ENCODE measurements at places on chromosomes 5 and 9.

- no peak for DNase-seq
- H3K27ac ChIP-seq = no peak overlapping the region
- no peak overlapping the region for H3K4me3 ChIP-seq
- H3K27me3 ChIP-seq = no peaks in the 10 kb centered on the region
- H3K4me1 ChIP-seq = no peaks in the 10 kb centered on the region
Observed at GRCh38 chr5:17897776-17898175, 263.5 kb downstream of the TAF11L14 start.

DNA sequence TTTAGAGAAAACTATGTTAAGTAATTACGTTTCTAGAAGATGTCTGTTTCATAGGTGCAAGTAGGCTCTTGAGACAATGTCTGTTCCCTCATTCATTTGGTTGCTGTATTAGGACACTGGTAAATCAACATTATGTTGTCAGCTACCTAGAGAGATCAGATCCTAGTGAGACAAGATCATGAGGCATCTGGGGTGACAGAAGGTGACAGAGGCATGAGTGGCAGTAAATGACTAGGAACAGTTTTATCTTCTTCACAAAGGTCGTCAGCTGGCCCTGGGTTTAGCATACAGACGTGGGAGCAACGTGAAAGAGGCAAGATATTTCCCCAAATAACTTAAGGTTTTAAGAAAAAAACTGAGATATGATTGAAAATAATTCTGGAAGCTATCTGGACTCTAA is 1926.3 kb upstream of the WWC1 start:
- H3K36me3 ChIP-seq = no peaks in the 10 kb centered on the region
- no peaks in the 10 kb centered on the region for H3K27me3 ChIP-seq
- no peak overlapping the region for H3K4me3 ChIP-seq

DNA sequence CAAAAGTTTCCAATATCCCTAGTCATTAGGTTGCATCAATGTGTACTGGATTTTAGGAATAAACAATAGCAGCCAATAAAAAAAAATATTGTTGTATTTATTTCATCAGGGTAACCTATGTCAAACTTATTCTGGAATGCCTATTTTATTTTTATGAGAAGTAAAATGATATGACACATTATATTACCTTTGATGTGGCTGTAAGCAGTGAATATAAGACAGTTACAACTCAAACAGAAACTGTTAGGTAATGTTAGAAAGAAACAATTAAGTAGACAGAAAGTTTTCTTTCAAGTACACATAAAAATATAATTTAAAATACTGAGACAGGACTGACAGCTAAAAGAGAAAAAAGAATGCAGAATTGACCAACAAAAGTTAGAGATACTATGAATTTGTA is 65.5 kb downstream of the GNG10 start:
- no peak overlapping the region for H3K27ac ChIP-seq

DNA sequence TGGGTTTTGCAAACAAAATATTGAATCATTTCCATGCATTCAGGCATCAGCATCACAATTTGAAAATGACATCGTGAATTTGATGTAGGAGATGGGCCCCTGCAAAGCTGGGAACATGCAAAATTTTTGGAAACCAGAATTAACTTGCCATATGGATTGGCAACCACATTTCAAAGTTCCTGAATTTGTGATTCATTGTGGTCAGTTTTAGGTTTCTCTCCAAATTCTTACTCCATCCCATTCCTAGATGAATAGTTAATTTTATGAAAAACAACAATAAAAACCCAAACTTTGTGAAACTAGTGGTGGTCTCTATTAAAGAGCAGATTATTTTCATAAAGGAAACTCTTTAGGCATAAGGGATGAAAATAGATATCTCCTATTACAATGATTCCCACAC is 107.8 kb upstream of the SLIT3 start:
- H3K36me3 ChIP-seq = no peaks in the 10 kb centered on the region
- H3K4me1 ChIP-seq = no peaks in the 10 kb centered on the region
- H3K4me3 ChIP-seq = no peak overlapping the region
- H3K27ac ChIP-seq = no peak overlapping the region
- H3K27me3 ChIP-seq = no peaks in the 10 kb centered on the region

- no peaks in the 10 kb centered on the region for H3K36me3 ChIP-seq
- peak overlapping the region; percentile 65 for H3K27ac ChIP-seq
- peak overlapping the region; percentile 34 for H3K4me3 ChIP-seq
- no peaks in the 10 kb centered on the region for H3K27me3 ChIP-seq
Observed at GRCh38 chr5:759111-759751, 25.3 kb downstream of the ZDHHC11B start.

GRCh38 chr5:107792940-107793339 is 122.2 kb upstream of the EFNA5 start:
- DNase-seq = no peak
- H3K4me3 ChIP-seq = no peak overlapping the region
- H3K4me1 ChIP-seq = no peaks in the 10 kb centered on the region

- H3K27me3 ChIP-seq = no peaks in the 10 kb centered on the region
- H3K36me3 ChIP-seq = no peaks in the 10 kb centered on the region
- H3K4me3 ChIP-seq = no peak overlapping the region
- no peak for DNase-seq
- H3K27ac ChIP-seq = no peak overlapping the region
Observed at GRCh38 chr5:19584131-19584530, 403.9 kb downstream of the CDH18 start.

GRCh38 chr9:126459965-126460843 is 133.6 kb downstream of the MVB12B start:
- no peaks in the 10 kb centered on the region for H3K27me3 ChIP-seq
- no peak overlapping the region for H3K27ac ChIP-seq
- no peaks in the 10 kb centered on the region for H3K36me3 ChIP-seq
- no peak overlapping the region for H3K4me3 ChIP-seq

Measured in CD4-positive, alpha-beta memory T cell (primary cell).